ENCODE measurements at places on chromosomes 5 and 9.

- DNase-seq: no peak
These were observed 15.0 kb upstream of the VPS13A start for GRCh38 chr9:77162366-77162765.

DNA sequence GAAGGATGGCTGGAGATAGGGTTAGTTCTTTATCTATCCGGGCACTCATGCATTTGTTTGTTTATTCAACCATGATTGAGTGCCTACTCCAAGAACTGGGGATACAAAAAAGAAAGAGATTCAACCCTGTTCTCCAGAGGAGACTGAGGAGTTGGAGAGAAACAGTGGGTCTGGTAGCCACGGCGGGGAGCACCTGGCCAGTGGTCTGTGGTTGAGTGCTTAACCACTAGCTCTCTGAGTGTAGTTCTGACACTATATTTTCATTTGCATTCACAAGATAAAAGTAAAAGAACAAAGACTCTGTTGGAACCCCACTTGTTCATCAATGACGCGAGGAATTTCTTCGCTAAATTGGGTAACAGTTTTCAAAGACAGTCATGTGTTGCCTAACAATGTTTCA is 295.5 kb upstream of the MSX2 start:
- no peak for DNase-seq

DNA sequence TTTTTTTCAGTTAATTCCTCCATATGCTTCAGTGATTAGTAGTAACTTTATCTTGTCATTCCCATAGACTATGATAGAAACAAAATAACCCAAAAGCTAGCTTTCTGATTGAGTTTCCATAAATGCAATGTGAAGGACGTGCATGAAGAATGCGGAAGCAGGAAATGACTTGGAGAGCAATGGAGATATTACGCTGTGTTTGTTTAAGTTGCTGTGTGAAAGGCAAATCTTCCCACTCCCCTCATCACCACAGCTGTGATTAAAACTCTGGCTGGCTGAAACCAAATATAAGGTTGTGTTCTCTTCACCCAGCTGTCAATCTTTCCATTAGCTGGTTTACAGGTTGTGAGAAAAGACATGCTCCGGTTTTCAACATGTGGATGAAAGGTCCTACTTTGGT is 83.9 kb downstream of the NR2F1-AS1 start:
- DNase-seq: no peak

DNA sequence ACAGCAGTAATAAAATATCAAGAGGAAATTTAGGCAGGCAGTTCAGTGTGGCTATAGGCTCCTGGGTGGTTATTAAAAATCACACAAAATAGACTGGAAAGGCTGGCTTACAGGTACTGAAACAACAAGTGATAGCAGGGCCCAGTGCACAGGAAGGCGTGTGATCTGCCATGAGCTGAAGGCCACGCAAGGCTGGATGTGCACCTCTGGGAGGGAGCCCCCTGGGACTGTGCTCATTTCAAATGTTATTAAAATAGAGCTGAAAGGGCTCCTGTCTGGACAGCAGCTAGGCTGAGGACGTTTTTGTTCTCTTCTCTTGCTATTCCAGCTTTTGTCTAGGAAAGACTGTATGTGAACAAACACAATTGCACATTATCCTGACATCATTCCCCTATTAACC is 324.3 kb upstream of the RFX3 start:
- DNase-seq: no peak

- DNase-seq: peak; percentile 34
These were observed 9.3 kb upstream of the TEX48 start for GRCh38 chr9:114691046-114691955.

GRCh38 chr5:59704936-59705335 is 188.6 kb downstream of the PDE4D start:
- DNase-seq: no peak

DNA sequence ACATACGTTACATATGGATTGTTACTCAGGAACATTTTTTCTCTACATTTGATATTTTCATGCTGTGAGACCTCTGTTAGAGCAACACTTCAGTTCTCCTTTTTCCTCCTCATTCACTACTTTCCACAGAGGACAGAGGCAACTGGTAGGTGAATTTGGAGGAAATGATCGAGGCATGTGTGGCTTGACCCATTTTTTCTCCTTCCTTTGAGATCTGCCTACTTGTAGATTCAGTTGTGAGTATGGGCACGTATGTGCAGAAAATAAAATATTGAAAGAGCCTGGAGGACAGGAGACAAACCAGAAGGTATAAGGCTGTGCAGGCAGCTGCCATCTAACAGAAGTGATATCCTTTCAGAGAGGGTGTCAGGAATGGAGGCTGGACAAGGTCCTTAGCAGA is 19.2 kb upstream of the KIF2A start:
- DNase-seq: no peak

GRCh38 chr5:61286446-61287132 is 45.5 kb upstream of the ZSWIM6 start:
- no peak for DNase-seq

DNA sequence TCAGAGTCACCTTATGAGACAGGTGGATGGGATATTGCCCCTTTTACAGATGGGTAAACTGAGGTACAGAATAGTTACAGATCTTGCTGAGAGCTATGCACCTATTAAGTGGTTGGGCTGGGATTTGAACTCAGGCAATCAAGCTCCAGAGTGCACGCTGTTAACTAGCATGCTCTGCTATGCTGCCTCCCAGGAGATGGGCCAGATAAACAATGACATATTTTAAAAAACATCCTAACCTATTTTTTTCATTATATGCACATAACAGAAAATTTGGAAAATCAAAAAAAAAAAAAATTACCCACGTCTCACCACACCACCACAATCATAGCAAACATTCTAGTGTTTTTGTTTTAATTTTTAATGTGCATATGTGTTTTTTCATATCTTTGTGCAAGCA is 123.4 kb upstream of the STC2 start:
- DNase-seq: no peak

- DNase-seq: no peak
These were observed 53.2 kb downstream of the FAM114A2 start for GRCh38 chr5:153985498-153985897.

DNA sequence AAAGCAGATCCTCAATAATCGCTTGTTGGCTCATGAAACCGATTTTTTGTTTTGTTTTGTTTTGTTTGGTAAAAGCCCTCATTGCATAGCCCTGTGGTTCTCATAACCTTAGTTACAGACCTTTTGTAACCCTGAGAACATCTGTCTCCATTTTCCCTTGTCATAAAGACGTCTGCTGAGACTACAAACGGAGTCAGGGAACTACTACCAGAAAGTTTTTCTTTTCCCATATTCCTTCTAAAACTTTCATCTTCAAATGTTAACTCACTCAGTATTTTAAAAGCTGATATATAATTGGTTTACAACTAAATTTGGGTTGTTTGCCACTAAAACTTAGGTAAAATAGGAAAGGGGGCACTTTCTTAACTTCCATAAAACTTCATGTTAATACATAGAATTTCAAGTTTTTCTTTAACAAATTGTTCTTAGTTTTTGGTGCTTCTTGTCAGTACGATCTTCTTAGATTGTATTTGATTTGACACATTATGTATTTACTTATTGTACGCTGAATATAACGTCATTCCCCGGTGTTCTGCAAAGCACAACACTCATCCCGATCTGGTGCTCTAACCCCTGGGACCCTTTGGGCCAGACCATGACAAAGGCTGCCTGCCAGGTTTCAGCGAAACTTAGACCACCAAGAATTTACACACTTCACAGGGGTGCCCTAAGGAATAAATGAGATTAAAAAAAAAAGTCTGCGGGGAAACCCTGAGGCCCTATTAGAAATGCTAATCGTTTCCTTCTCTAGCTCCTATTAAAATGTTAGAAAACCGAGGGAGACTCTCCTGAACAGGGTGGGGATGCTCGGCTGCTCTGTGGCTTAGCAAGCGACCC is 1.1 kb upstream of the ANP32B start:
- DNase-seq: no peak

GRCh38 chr9:131661568-131662288 is 78.1 kb downstream of the RAPGEF1 start:
- no peak for DNase-seq

- DNase-seq: no peak
These were observed 394.6 kb downstream of the PSAT1 start for GRCh38 chr9:78691542-78691941.

- DNase-seq: no peak
These were observed 323.3 kb downstream of the ASTN2 start for GRCh38 chr9:117091529-117091928.

- DNase-seq: no peak
These were observed 178.4 kb downstream of the GNA14 start for GRCh38 chr9:77469515-77470231.

- DNase-seq: no peak
These were observed 9.0 kb upstream of the ENC1 start for GRCh38 chr5:74649421-74649973.

- peak; percentile 58 for DNase-seq
These were observed 6.4 kb downstream of the SOWAHA start for GRCh38 chr5:132819468-132819867.

GRCh38 chr9:99431103-99431502 is 209.0 kb downstream of the SEC61B start:
- DNase-seq: no peak

DNA sequence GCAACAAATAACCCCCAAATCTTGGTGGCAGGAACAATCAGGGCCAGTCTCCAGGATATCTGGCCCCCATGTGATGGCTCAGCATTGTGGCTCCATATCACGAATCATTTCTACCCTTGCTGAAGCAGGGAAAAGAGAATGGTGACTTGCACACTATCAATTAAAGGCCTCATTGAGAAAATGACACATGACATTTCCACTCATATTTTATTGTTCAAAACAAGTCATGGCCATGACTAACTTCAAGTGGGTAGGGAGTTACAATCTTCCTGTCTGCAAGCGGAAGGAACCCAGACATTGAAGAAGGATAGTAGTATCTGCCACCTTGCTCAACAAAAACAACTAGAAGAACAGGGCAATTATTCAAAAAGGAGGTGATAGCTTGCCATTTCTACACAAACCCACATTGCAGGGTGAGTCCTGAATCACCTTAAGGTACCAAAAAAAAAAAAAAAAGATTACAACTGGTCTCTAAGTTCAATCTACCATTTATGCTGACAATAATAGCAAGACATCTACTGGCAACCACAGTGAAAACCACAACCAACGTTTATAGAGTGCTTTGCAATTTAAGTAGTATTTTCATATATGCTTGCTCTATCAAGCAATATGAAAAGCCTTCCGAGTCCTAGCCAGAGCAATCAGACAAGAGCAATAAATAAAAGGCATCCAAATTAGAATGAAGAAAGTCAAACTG is 186.7 kb upstream of the DAPK1 start:
- DNase-seq: no peak

- no peak for DNase-seq
These were observed 68.3 kb downstream of the COX7C start for GRCh38 chr5:86686046-86686445.

GRCh38 chr9:6645355-6646292 is at the start of gene GLDC:
Gene GLDC (minus strand): TSS chr9:6645729. CDS start chr9:6645499, 230 bp downstream.
- DNase-seq: peak; percentile 42

- DNase-seq: no peak
These were observed 891.3 kb downstream of the TLE1 start for GRCh38 chr9:80797831-80798688.

- no peak for DNase-seq
These were observed 5.4 kb upstream of the MOCS2 start for GRCh38 chr5:53114988-53115387.

DNA sequence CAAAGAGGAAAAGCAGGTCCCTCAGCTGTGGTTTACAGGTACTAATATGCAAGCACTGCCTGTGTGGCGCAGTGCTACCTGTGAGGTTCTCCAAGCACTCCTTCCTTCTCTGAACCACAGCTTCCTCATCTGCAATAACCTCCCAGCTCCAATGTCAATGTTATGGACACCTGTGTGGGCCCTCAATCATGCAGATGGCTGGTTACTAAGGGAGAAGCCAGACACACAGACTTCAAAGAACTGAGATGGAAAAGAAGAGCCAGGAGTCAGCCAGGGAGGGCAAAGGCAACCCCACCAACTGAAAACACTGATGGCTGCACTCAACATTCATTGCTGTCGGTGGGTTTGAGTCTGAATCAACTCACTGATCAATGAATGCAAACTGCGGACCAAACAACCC is 77.7 kb downstream of the NR6A1 start:
- no peak for DNase-seq

- no peak for DNase-seq
These were observed 224.8 kb downstream of the MCTP1 start for GRCh38 chr5:95060098-95060497.

GRCh38 chr9:3398232-3398648 is 127.6 kb downstream of the RFX3 start:
- DNase-seq: no peak

DNA sequence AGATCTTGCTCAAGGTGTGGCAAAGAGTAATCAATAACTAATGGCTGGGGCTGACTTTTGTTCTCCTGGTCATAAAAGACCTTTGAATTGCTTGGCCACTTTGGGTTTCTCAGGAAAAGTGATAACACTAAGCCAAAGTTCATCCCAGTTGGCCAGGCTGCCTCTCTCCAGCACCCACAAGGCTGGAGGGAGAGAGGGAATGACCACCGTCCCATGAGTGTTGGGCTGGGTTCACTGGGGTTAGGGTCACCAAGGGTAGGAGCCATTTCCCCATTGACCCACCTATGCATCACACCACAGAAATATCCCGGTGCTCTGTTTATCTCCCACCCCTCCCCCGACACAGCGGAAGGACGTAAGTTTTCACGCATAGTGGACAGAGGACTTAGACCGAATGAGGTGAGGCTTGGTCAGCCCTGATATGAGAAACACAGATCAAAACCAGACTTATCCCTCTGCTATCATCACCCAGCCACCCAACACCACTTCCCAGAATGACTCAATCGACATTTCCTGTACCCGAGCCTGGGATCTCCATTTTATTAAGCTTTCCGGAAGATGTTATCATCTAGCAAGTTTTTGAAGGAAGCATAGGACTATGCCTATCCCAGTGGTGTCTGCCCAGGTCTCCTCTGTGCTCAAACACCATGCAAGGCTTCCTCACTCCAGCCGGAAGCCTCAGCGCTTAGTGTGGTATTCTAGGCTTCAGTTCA is 27.0 kb upstream of the PPARGC1B start:
- DNase-seq: no peak

- no peak for DNase-seq
These were observed 95.4 kb upstream of the SLCO6A1 start for GRCh38 chr5:102594192-102594591.

GRCh38 chr9:127555840-127556820 is 55.9 kb upstream of the STXBP1 start:
- DNase-seq: no peak

DNA sequence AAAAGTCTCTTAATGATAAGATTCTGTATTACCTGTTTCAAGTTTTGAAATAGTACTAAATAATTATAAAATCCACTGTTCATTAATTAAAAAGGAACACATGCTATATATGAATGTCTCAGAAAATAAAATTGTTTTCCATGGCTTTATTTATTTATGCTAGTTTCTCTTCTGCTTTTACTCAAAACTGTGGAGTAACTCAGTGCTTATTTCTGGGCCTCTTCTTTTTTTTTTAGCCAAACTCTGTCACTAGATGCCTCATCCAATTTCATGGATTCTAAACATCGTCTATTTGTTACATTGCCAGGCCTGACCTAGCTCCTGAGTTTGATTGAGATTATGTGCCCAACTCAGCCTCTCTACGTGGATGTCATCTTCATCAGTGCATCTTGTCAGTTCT is 1509.7 kb downstream of the MAT2B start:
- DNase-seq: no peak

Data from nucleus accumbens (tissue), 56 donors.